ENCODE measurements at places on chromosomes 1 and 21.

DNA sequence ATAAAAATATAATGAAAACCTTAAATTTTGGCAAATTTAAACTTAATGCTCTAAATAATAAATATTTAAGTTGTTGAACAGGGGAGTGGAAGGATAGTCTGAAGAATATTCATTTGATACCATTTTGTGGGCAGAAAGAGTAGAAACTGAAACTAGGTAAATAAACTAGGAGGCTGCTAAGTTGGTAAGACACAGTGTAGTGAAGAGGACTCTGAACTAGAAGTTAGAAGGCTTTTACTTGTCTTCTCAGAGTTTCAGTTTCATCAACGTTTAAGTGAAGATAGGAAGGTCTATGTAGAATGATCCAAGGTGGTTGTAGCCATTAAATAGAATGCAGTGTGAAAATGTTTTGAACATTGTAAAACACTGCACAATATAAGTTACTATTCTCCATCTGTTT lies 516.9 kb downstream of the AMY1C start:
- no peak for DNase-seq

- no peak for DNase-seq
These were observed 61.9 kb downstream of the CAPN2 start for GRCh38 chr1:223774134-223774814.

- DNase-seq = no peak
These were observed 114.5 kb upstream of the TMPRSS15 start for GRCh38 chr21:18518054-18518481.

- DNase-seq = no peak
These were observed 15.6 kb upstream of the MYOCOS start for GRCh38 chr1:171606402-171606941.

GRCh38 chr1:168288311-168289052 lies 7.8 kb downstream of the TBX19 start:
- DNase-seq = no peak

- no peak for DNase-seq
These were observed 131.7 kb downstream of the BRINP2 start for GRCh38 chr1:177302357-177303044.

DNA sequence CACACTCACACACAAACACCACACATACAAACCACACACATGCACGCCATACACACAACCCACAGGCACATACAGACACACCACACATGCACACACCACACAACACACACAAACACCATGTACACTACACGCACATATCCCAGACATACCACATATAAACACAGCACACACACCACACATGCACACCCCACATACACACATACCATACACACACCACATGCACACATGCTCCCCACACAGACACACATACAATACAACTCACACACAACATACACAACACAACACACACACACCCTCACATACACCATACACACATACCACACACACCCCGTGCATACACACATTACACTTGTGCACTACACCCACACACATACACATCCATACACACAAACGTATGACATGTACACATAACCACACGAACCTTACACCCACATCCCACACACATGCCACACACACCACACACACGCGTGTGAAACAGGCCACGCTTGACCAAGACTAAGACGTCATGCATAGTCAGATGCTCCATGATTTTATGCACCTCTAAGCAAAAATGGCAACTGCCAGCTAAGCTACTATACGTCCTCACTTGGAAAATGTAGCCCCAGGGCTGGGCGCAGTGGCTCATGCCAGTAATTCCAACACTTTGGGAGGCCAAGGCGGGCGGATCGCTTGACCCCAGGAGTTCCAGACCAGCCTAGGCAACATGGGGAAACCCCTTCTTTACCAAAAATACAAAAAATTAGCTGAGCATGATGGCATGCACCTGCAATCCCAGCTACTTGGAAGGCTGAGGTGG lies 77.4 kb upstream of the TMPRSS2 start:
- DNase-seq = no peak

- no peak for DNase-seq
These were observed 32.3 kb downstream of the PRDM16 start for GRCh38 chr1:3101124-3101939.

DNA sequence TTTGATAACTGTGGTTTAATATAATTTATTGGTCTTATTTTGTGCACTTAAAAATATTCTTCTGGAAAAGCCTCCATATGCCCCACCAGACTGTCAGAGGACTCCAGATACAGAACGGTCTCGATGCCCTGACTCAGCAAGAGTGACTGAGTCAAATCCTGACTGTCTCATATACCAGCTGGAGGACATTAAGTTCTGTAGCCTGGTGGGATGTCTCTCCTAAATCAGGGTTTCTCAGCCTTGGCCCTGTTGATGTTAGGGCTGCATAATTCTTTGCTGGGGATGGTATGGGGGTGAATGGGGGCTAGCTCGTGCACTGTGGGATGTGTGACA lies 67.7 kb upstream of the TLR5 start:
- no peak for DNase-seq

- DNase-seq = no peak
These were observed 176.2 kb downstream of the PCP4 start for GRCh38 chr21:40043423-40043822.

DNA sequence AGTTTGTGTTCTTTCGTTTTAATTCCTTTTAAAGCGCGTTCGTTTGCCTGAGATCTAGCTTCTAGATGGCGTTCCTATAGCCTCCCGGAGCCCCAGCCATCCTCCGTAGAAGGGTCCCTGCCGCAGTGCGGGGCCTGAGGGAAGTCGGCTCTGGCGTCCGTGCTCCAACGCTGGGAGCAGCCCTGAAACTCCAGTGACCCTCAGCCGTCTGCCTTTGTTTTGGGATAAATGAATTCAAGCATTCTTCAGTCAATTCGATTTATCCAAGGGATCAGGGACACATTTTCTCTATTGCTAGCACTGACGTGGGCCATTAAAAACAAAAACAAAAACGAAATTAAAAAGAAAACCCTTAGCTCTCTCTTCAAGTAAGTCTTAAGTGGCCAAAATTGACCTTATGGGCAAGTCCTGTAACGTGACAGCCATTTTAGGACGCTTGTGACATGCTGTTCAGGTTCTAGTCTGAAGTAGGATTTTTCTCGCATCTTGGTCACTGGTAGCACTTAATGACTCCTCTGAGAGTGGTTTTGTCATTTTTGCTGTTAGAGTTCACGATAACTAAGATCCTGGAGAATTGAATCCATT lies 742 bp upstream of the HSPA13 start:
- no peak for DNase-seq

- no peak for DNase-seq
These were observed 11.2 kb downstream of the TRAF3IP3 start for GRCh38 chr1:209767096-209767495.

GRCh38 chr21:31656199-31657095 lies 3.0 kb upstream of the SOD1 start:
- DNase-seq = peak; percentile 7

DNA sequence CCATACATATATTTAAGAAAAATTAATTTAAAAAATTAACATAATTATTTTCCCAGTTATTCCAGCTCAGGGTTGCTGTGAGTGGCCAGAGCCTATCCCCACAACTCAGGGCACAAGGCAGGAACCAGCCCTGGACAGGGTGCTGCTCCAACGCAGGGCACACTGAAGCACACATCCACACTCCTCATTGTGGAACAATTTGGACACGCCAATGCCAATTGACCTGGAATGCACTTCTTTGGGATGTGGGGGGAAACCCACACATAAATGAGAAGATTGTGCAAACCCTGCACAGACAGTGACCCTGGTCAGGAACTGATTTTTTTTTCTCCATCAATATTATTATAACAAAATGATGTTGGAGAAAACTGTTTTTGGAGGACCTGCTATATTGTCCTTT lies 23.4 kb downstream of the SAMSN1 start:
- no peak for DNase-seq

DNA sequence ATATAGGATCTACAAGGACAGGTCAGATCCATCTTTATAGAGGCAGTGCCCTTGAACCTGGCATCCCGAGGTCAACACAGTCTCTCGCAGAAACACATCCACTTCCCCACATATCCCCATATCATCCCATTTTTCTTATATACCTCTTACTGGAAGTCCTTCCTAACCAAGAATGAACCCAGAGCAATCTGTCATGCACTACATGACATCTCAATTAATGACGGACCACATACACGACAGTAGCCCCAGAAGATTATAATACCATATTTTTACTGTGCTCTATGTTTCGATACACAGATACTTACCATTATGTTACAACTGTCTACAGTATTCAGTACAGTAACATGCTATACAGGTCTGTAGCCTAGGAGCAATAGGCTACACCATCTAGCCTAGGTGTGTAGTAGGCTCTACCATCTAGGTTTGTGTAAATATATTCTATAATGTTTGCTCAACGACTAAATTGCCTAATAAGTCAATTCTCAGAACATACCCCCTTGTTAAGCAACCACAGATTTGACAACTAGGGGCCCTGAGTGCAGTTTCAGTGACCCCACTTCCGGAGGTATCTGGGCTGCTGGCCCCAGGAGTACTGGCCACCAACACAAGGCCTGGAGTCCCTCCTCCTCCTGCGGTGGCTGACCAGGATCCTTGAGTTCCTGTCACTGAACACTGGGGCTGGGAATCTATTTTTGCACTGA lies 28.1 kb downstream of the PTPN14 start:
- DNase-seq = no peak

GRCh38 chr1:220879509-220880361 lies 492 bp downstream of the HLX start:
- no peak for DNase-seq

- DNase-seq = no peak
These were observed 26.3 kb downstream of the NFASC start for GRCh38 chr1:204896787-204897469.

- DNase-seq = no peak
These were observed 9.6 kb downstream of the SLC37A1 start for GRCh38 chr21:42523211-42523610.

DNA sequence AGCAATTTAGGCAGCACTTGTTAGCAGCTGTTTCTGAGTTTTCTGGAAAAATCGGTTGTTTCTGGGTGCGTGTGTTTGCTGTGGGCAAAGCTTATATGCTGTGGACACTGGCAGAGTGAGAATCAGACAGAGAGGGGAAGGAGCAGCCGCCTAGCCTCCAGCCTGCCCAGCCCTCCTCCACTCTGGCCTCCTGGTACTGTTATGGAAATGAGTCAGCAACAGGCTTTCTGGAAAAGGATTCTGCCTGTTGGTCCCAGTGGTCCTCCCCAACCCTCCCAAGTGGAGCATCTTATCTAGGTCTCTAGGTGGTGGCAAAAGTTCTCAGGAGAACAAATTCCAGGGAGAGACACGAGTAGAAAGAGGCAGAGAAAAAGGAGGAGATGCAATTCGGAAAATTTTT lies 42.2 kb upstream of the GOLT1A start:
- no peak for DNase-seq

All from activated CD4-positive, alpha-beta T cell treated with anti-CD3 and anti-CD28 coated beads for 4 hours (primary cell).